Posterior vena cava (tissue), 2 donors: ENCODE measurements at places on chromosomes 4 and X. TPM values are rescaled to one million over a fixed set of nuclear protein-coding genes. Genes with fewer than 3 reads are reported as not detected.

The ZMAT1 gene
- 5.4 TPM for total RNA-seq

The APLN gene
- 6.1 TPM for total RNA-seq

DNA sequence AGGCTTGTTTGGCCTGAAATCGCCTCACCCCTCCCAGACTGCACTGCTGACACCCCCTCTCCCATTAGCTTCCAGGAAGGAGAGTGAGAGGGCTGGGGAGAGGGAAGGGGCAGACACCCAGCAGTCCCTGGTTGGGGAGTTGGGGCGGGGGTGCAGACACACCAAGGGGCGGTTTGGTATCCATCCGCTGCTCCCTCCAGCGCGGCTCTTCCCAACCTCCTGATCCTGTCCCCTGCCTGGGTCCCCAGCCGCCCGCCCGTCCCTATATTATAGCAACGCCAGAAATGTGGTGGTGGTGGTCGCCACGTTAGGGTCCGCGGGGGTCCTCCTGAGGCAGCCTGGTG lies 24.9 kb downstream of the GPRASP3 start:
- no peak for DNase-seq

The MYOZ2 gene
- 3.9 TPM for total RNA-seq

- DNase-seq = no peak
These were observed at the start of gene PTCHD1 for GRCh38 chrX:23334848-23335599. TSS of gene PTCHD1 (plus strand) at chrX:23334849. CDS start at chrX:23334876, 27 bp downstream.

The MTMR8 gene
- 5.2 TPM for total RNA-seq

The AFM gene
- not detected for total RNA-seq

GRCh38 chrX:111914398-111915090 lies 38.6 kb downstream of the TRPC5OS start:
- DNase-seq = no peak

DNA sequence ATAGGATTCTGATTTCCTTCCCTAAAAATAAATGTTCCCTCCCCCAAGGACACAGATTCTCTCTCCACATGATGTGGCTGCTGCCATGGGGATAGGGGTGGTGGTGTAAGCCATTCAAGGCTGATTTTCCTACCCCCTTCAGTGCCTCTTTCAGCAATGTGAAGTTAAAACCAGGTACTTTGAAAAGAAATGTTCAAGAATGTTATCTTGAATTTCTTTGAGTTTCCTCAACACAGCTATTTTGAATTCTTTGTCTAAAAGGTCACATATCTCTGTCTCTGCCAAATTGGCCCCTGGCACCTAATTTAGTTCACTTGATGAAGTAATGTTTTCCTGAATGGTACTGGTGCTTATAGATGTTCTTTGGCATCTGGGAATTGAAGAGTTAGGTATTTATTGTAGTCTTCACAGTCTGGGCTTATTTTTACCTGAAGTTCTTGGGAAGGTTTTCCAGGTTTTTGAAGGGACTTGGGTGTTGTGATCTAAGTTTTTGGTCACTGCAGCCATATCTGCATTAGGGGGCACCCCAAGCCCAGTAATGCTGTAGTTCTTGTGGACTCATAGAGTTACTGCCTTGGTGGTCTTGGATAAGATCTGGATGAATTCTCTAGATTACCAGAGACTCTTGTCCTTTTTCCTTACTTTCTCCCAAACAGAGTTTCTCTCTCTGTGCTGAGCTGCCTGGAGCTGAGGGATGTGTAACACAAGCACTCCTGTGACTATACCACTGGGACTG lies 7.6 kb upstream of the DIPK2B start:
- DNase-seq = no peak

GRCh38 chrX:94329182-94329581 lies 655.2 kb downstream of the FAM133A start:
- DNase-seq = no peak

The MAGEA10 gene
- not detected for total RNA-seq

The ODAPH gene
- not detected for total RNA-seq

DNA sequence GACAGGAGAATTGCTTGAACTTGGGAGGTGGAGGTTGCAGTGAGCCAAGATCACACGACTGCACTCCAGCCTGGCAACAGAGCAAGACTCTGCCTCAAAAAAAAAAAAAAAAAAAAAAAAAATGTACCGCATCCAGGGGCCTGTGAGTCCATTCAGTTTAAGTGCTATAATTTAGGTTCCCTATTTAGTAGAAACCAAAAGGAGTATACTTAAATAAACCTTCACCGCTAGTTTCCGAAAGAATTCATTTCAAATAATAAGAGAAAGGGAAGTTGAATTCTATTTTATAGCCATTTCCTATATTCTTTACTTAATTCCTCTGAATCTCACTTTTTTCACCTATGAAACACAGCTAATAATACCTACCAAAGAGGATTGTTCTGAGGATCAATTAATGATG lies 20.8 kb upstream of the LRBA start:
- no peak for DNase-seq

The ODAM gene
- total RNA-seq = not detected

DNA sequence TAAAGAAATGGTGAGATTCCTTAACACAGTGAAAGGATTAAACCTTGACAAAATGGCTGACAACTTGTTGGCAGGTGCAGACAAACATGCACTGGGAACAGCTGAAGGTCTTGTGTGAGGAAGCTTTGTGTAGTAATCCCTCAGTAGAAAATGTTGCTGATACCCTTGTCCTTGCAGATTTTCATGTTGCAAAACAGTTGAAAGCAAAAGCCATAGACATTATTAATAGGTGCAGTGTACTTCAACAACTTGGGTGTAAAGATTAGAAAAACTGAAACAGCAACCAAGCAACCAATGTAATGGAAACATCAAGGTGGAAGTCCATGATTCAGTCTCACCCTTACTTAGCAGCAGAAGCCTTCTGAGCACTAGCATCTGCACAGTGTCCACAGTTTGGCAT lies 29.8 kb downstream of the UGT2B7 start:
- no peak for DNase-seq

GRCh38 chrX:107482046-107482445 lies 32.6 kb downstream of the FRMPD3 start:
- DNase-seq = no peak

DNA sequence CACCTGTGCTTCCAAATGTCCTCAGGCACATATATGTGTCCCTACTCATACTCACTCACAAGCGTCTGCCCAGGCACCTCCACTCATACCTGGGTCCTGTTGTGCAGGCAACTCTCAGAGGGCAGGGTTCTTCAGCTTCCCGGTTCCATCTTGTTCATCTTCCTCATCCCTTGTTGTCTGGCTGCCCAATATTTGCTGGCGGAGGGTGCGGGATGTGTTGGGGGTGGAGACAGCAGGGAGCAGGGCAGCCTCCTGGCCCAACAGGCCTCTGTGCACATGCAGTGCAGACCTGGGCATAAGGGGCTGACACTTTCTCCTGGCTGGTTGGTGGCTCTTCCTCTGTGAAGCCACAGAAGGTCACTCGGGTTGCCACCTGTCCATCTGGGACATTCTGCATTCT lies 32.1 kb downstream of the NBDY start:
- no peak for DNase-seq

DNA sequence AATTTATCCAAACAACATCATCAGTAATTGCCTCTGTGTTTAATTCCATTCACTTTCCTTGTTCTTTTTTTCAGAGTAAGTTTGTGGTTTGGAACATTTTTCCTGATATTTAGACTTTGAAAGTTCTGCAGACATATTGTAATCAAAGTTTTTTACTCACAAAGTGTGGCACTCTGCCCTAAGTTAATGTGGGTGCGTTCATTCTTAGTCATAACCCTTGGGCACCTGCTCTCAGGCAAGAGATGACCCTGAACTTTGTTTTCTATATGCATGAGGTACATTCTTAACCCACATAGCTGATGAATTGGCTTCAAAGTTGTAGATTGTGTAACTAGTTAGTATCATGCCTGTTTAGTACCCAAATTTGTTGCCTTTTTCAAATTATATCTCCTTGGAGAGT lies 424.3 kb downstream of the GRXCR1 start:
- no peak for DNase-seq

- DNase-seq = no peak
These were observed 16.4 kb downstream of the DSPP start for GRCh38 chr4:87624698-87625097.

DNA sequence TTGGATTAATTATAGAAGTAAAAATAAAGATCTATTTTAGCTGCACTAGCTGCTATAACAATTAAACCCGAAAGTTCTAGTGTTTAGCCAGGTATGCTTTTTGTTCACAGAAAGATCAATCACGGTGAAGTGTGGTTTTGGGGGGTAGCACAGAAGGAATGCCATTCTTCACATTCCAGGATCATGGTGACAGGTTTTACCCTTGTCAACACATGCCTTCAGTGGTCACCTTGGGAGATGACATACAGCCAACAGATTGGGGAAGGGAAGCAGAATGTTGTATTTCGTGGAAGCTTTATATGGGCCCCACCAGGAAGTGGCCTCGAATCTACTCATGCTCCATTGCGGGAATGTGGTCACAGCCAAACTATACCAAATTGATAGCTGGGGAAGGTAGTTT lies 753.6 kb downstream of the RAPGEF2 start:
- no peak for DNase-seq

The BCOR gene
- 22.8 TPM for total RNA-seq
